ENCODE measurements at places on chromosomes 12 and 14.

DNA sequence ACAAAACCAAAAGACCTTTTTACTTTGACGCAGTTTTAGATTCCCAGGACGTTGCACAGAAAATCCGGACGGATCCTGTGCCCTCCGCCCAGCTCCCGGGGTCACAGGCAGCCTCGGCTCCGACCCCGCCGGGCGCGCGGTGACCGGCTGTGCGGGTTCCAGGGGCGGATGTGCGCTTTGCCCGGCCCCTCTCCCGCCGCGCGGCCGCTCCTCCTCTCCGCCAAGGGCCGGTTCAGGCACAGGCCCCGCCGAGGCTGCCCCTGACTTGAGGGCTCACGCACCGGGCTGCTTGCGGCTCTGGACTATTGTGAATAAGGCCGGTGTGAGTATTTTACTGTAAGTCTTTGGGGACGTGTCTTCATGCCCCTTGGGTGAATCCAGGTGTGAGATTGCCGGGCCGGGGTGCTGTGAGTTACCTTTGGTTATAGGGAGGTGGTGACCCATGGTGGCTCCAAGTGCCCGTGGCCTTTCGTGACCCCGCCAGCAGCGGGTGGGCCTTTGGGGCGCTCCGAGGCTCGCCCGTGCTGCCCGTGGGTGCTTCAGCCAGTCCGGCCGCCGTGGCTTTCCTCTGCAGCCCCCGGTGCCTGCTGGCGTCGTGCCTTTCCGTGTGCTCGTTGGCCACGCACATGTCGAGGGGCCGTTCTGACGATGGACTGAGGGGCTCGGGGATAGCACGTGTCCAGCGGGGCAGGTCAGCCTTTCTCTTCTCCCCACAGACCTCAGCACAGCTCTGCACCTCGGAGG lies 45.9 kb downstream of the NOC4L start:
- no peak for DNase-seq

DNA sequence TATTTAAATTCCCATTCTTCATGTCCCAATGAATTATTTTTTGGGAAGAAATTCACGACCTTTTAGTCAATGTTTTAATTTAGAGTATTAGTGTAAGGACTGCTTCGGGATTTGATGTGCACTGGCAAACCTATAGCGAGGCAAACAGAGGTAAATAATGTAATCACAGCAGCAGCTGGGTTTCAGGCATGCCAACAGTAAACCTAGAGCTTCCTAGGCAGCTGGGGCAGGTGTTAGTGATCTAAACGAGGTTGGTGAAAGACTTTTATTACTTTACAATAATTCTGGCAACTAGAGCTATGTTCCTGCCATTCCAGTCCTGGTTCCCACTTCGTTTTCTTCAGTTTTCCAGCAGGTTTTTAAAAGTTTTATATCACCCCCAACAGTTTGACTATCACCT lies 1036.4 kb upstream of the FOXG1 start:
- DNase-seq: no peak

GRCh38 chr12:57240926-57241401 lies 10.0 kb downstream of the STAC3 start:
- peak; percentile 30 for DNase-seq

GRCh38 chr12:108611884-108612415 lies 14.1 kb upstream of the TMEM119 start:
- DNase-seq: peak; percentile 66

DNA sequence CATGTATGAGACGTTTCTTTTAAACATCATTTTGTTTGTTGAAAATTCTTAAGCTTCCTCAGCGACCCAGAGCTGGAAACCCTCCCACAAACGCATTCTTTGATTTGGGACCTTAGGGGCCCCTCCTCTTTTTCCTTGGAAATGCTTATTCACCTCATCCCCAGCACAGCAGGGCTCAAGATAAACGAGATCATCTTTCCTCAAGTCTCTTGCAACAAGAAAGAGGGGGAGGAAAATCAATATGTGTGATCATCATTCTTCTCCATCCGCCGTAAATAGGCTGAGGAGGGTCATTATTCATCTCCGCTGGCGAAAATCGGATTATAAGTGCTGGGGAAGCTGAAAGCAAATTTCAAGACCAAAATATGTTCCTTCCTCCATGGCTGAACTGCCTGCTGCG lies 1415.2 kb downstream of the AACS start:
- no peak for DNase-seq

DNA sequence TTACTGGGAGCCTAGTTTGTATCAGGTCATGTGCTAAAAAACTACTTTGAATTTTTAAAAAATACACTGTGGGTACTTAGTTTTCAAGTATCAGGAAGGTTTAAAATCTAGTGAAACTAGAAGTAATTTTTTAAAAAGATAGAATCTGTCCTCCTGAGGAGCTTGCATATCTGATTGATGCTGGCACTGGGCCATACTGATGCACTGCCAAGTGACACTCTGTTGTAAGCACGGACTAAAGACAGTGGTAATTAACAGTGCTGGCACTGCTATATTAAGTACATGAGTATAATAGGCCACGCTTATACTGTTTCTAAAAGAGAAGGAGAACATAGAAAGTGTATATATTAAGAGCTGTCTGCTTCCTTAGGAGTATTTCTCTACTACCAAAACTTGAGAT lies 10.0 kb upstream of the TBC1D30 start:
- no peak for DNase-seq

GRCh38 chr14:46344327-46344937 lies 307.1 kb downstream of the RPL10L start:
- DNase-seq: no peak

DNA sequence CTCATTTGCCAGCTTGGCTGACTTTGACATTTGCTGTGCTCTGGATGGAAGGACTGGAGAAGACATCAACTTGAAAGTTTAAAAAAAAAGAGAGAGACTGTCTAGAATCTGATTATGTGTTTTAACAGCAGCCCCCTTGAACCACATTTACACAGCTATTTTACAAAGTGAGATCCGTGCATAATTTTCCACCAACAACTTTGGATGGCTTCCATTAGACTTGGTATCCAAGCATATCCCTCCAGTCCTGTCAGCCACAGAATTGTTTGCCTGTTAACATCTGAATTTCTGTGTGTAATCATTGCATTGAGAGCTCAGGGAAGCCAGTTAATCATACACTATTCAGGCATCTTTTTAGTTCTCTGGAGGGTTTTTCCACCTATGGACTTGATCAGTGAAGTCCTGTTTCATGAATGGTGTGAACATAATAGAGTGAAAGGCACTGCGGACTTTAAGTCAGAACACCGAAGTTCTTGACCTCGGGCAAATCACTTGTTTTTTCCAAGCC lies 93.7 kb downstream of the SAMD4A start:
- DNase-seq: no peak

DNA sequence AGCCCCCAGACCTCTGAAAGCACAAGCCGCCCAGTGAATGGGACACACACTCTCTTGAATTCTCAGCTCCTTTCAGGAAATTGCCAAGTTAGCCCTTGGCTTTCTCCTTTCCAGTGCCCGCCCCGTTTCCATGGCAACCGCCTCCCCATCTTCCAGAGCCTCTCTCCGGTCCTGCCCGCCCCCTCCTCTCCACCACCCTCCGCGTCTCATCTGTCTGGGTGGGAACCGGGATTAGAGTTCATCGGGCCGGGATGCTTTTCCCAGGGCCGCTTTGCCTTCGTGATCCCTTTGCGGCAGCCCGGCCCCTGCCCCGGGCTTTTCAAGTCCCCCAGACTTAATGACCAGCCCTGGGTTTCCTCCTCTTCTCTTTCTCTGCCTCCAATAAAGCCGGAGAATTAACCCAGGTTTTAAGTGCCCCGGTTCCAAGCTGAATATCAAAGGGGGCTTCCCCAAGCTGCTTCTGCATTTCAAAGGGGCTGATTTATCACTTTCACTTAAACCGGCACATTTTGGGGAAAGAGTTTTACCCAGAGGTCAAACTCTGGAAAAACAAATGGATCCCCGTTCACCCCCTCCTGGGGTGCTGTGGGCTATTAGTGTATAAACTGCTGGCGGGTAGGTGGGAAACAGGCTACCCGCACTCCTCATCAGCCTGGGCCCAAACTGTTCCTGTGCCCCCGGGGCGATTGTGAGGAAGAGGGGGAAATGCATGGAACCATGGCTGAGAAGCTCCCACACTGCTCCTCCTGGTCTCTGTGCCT lies 101.7 kb downstream of the ZFP36L1 start:
- DNase-seq: no peak

- DNase-seq: no peak
These were observed 401.3 kb downstream of the DIO2 start for GRCh38 chr14:79809849-79810612.

- DNase-seq: no peak
These were observed 1.3 kb downstream of the TAS2R30 start for GRCh38 chr12:11133162-11133561.

- no peak for DNase-seq
These were observed 50.9 kb downstream of the TRPV4 start for GRCh38 chr12:109782326-109782703.

DNA sequence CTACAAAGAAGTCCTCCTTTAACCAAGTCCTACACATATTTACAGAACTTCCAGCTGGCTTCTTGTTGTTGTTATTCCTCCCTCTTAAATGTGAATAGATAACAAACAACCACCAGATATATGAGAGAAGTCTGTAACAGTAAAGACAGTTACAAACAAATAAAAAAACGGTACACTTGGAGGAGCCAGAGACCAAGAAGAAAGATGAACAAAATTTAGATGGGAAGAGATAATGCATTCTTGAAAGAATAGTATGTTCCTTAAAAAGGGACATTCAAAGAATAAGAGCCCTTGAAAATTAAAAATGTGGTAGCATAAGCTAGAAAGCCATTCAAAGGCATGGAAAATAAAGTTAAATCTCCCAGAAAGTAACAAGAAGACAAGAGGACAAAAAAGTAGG lies 25.9 kb downstream of the SLCO1A2 start:
- no peak for DNase-seq

GRCh38 chr12:81161680-81162079 lies 83.8 kb downstream of the ACSS3 start:
- no peak for DNase-seq

- no peak for DNase-seq
These were observed 21.1 kb upstream of the KRT77 start for GRCh38 chr12:52724384-52724783.

- DNase-seq: no peak
These were observed 36.0 kb downstream of the NTF3 start for GRCh38 chr12:5467931-5468330.

DNA sequence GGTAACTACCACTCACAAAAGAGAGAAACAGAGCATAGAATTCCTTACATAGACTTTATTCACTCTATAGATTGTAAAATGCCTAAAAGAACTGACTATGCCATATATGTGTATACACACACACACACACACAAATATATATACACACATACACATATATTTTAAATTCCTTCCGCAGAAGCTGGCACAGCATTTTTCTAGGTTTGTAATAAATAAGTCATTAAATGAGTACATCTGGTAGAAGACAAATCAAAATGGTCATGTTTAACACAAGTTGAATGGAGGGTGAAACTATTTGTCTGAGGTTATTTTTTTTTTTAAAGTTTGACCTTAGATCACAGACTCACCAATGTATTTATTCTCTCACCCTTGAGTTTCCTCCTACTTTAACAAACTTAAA lies 58.2 kb downstream of the CCER1 start:
- DNase-seq: no peak

DNA sequence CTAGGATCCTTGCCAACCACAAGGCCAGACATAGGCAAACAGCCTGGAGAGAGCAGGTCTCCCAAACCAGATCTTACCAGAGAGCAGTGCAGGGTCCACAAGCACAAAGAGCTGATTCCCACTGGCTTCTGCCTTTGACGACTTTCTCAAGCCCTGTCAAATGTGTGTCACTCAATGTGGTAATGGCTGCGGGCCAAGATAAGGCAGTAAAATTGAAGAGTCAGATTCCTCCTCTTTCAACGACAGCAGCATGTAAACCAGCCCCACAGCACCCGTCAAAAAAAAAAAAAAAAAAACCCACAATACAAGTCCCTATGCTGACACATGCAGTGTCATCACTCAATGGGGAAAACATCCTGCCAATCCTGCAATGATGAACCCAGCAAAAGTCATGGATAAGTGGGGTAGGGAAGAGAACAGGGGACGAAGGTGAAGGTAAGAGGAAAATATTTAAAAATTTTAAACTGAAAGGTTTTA lies at the start of gene STON2:
Gene STON2 (minus strand): TSS at position 123 of the 477 bp plus-strand sequence. CDS start 1,942 bp downstream, outside the sequence.
- no peak for DNase-seq

GRCh38 chr12:100926669-100927248 lies 132.2 kb downstream of the ANO4 start:
- no peak for DNase-seq

DNA sequence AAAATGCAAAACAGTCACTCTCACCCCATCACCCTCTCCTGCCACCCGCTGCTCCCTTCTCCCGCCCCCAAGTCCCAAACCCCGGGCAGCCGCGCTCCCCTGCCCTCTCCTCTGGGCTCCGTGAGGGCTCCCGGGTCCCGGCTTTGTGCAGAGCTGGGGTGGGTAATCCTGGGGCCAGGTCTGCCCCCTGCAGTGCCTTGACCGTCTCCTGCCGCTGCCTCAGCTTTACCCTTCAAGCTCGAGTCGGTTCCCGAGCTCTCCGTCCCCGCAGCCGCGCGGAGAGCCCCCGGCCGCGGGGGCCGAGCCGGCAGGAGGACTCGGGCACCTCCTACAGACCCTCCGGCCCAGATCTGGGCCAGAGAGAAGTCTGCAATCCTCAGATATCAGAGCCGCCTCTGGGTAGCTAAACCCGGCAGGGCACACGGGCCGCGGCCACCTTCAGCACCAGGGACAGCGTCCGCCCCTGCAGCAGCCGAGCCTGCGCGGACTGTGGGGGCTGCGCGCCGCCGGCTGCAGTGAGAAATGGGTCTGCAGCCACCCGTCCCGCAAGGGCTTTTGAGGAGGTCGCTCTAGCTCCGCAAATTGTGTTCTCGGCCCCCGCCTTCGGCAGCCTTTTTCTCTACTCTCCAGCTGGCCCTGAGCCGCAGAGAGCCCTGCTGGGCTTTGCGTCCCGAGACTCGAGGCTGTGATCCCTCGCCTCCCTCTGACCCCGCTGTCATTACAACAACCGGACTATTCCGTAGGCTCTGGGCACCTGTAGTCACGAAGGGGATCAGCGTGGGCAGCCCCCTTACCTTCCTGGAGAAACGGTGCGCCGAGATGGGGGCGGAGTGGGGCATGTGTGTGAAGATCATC lies 1.2 kb downstream of the PRMT8 start:
- peak; percentile 34 for DNase-seq

DNA sequence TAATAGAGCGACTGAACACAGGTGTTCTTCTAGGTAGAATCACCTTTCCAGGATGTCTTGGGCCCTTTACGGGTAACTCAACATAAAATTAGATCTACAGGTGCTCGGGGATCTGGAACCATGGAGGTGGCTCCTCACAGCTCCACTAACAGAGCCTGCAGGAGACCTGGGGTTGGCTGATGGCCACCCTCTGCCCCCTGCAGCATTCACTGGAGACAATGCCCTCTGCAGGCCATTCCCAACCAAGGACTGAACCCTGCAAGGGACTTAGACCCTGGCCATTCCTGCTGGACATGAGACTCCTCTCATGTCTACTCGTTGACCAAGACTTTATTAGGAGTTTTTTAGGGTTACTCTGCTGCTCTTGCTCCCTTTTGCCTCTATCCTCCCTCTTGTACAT lies 58.5 kb upstream of the PPP4R3A start:
- DNase-seq: no peak

- DNase-seq: no peak
These were observed 37.2 kb upstream of the ZNF740 start for GRCh38 chr12:53143355-53143754.

All from activated naive CD4-positive, alpha-beta T cell treated with Interleukin-2 at 50 U/mL for 16 hours (primary cell).